ENCODE measurements at places on chromosomes 16 and 17.

GRCh38 chr16:51813609-51814008, 662.5 kb upstream of the SALL1 start:
- no peak for DNase-seq

GRCh38 chr16:19014461-19014860, 30.7 kb downstream of the TMC7 start:
- peak; percentile 5 for DNase-seq

DNA sequence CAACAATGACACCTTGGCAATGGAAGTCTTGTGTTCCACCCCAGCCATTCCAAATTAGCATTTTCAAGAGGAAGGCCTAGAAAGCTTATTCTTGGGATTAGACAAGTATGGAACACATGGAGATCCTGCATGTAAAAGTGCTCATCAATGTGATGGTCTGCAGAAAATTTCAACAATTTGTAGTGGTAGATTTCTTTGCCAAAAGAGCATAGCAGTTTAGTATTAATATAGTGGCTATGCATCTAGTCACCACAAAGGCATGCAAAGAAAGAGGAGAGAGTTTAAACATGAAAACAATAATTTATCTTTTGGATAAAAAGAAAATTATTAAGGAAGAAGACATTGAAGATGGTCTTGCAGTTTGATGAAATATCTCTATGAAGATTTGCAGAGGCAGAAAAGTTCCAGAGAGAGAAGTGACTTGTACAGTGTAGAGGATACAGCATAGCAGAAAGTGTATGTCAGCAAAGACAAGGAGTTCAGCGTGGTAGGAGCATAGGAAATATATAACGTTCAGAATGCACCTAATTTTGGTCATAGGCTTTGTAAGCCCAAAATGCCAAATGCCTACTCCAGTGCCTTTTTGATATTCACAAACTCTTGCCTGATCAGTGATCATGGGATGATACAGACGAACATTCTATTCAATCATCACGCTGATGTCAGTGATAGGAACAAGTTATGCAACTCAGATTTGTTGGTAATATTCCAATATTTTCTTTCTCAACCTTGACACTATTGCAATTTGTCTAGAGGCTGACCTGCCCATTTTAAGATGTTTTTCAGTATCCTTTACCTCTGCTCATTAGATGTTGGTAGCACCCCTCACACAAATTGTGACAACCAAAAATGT, 727.9 kb upstream of the SOX9 start:
- peak; percentile 52 for DNase-seq

- peak; percentile 26 for DNase-seq
Observed at GRCh38 chr17:61393550-61393903, 6.1 kb upstream of the TBX2 start.

DNA sequence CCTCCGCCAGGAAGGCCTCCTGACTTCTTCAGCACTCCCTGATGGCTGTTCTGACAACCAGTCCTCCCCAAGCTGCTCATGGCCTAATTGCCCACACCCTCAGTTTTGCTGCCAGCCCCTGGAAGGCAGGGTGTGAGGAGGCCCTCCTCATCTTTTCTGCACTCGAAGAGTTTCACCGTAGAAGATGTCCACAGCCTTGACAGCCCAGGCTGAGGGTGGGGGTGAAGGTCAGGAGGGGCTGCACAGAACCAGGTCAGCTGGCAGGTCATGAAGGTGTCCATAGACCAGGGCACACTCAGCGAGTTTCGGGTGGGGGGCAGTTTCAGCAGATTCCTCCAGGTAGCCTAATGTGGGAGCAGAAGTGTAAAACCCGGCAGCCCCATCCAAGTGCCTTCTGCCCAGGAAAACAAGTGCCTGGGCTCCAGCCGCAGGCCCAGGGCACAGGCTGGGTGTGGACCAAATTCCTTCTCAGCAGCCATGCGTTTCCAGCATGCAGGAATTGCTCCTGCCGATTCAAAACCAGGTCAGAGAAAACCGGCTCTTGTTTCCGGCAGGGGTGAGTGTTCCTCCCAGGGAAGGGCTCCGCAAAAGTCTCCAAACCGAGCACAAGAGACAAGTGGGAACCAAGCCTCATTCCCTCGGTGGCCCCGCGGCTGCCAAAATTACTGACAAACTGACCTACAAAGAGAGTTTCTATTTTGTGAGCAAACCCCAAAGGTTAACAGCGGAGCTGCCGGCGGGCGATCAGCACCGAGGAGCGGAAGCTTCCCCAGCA, 228.8 kb downstream of the C16orf78 start:
- DNase-seq: no peak

- DNase-seq: no peak
Observed at GRCh38 chr16:66847533-66848067, 3.4 kb downstream of the CA7 start.

DNA sequence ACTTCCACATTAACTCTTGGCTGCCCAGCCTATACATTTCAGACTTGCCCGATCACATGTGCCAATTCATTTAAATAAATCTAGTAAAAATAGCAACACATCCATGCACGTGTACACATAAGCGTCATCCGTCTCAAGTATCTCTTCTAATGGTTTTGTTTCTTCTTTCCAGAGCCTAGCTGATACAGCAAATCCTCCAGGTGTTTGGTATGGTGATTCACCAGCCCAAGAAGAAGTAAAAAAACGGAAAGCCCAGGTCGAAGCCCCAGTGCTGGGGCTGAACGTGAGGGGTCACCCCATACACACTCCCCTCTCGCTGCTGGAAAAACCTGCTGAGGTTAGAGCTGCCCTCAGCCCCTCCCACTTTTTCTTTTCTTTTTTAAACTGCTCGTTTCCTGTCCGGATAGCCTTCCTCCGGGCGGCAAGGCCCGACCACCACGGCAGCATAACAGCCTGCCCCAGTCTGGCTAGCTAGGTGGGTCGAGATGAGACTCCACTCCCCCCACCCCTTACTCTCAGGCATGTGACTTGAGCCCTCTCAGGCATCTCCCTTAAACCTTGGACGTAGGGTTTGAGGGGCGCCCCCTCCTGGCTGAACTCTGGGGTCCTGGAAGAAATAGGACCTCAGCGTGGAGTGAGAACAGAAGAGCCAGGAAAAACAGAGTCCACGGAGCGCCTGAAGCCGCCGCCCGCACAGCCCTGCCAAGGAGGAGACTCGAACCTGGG, 13.9 kb upstream of the OR1F1 start:
- DNase-seq: no peak

DNA sequence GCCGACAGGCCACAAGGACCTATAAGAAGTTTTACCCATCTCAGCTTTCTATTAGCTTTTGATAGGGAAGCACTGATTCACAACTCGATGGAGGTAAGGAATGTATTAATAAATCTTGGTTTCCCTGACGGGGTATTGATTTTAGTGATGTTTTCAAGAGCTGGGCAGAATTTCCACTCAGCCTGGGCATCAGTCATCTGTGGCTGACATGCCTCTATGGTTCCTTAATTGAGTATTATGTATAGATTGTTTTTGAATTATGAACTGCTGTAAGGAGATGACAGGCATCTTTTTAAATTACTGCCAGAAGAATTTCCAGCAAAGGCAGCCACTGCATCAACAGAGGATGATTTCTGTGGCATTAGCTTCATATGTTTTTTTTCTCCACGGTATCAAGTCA, 128.6 kb downstream of the CPPED1 start:
- no peak for DNase-seq

DNA sequence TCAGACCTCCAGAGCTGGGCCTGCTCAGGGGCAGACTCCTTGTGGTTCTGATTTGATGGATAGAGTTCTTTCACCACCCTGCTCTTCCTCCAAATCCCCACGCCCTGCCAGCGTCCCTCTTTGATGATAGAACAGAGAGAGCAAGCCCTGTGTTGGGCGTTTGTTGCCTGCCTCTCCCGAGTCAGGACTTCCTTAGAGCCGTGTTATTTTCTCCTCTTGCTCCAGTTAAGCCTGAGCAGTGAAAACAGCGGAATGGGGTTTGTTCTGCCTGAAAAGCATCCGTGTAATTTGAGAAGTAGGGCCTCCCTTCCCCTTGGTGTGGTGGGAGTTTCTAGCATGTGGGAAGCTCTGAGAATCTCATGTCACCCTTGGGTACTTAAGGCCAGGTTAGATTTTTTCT, 22.1 kb downstream of the TMEM94 start:
- DNase-seq: no peak

DNA sequence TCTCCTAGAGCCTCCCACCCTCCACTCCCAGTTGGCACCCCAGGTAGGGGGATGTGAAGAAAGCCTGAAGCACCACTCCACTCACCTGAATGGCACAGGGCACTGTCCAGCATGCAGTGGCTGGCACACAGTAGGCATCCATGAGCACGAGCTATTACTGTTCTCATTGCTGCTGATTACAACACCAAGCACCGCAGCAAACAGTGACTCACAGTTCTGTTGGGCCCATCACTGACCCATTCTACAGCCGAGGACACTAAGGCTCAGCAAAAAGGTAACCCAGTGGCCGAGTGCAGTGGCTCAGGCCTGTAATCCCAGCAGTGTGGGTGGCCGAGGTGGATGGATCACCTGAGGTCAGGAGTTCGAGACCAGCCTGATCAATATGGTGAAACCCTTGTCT, 2.7 kb downstream of the ZSCAN10 start:
- no peak for DNase-seq

- DNase-seq: no peak
Observed at GRCh38 chr16:66278604-66279262, 87.8 kb upstream of the CDH5 start.

- peak; percentile 70 for DNase-seq
Observed at GRCh38 chr17:81967533-81968395, 6.8 kb upstream of the NOTUM start.

DNA sequence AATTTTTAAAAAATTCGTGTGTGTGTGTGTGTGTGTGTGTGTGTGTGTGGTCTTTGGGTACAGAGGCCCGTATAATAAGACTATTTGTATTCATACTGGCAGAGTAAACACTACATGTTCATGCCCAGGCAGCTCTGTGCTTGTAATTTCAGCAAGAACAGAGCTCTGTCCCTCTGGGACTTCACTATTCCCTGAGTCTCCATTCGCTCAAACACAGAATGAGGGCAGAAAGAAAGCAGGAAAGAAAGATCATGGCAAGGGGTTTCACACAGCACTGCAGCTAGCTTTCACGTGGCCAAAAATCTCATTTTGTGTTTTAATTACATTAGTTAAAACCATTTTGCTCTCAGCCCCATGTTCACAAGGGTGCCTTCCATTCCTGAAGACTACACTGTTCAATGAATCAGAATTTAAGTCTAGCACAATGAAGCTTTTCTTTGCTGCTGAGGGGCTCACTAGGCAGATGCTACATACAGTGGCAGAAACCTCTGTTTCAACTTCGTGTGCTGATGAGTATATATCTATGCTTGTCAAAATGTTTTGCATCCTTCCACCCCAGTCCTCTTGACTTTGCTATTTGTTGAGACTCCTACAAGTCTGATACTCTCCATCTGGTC, 198.4 kb upstream of the C17orf78 start:
- DNase-seq: no peak

- DNase-seq: no peak
Observed at GRCh38 chr17:74235040-74235581, 21.7 kb downstream of the TTYH2 start.

- DNase-seq: peak; percentile 96
Observed at GRCh38 chr17:79951361-79952264, 84.1 kb downstream of the TBC1D16 start.

GRCh38 chr17:47713980-47714700, 18.9 kb upstream of the TBX21 start:
- DNase-seq: no peak

- peak; percentile 51 for DNase-seq
Observed at GRCh38 chr17:35373984-35374765, 754 bp upstream of the SLFN11 start.

- DNase-seq: peak; percentile 72
Observed at GRCh38 chr16:27762441-27762840, 212.5 kb downstream of the KATNIP start.

- DNase-seq: peak; percentile 15
Observed at GRCh38 chr16:19884611-19885450, at the start of gene GPRC5B. GPRC5B (minus strand) TSS chr16:19884848; CDS start chr16:19872845, 12,003 bp downstream.

DNA sequence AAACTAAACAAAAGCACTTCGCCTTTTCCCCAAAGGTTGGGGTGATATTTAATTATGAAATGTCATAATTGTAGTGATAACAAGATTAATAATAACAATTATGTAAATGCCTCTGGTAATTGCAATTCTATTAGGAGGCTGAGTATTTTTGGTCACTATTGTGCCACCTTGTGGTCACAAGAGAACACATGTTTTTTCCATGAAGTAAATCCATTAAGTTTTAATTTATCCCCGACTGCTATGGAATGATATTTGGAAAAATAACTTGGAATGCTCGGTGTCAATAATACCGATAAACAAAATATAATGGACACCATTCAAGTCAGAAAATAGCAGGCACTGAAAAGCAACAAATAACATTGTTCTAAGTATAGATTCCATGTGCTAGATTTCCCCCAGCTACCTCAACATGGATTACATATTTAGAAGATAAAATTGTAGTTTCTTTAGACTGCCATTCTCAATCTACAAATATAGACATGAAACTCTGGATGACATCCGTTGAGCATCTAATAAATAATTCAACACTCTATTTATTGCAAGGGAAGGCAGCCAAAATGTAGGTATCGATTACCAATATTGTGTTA, 25.0 kb upstream of the KCNJ2 start:
- DNase-seq: peak; percentile 35

DNA sequence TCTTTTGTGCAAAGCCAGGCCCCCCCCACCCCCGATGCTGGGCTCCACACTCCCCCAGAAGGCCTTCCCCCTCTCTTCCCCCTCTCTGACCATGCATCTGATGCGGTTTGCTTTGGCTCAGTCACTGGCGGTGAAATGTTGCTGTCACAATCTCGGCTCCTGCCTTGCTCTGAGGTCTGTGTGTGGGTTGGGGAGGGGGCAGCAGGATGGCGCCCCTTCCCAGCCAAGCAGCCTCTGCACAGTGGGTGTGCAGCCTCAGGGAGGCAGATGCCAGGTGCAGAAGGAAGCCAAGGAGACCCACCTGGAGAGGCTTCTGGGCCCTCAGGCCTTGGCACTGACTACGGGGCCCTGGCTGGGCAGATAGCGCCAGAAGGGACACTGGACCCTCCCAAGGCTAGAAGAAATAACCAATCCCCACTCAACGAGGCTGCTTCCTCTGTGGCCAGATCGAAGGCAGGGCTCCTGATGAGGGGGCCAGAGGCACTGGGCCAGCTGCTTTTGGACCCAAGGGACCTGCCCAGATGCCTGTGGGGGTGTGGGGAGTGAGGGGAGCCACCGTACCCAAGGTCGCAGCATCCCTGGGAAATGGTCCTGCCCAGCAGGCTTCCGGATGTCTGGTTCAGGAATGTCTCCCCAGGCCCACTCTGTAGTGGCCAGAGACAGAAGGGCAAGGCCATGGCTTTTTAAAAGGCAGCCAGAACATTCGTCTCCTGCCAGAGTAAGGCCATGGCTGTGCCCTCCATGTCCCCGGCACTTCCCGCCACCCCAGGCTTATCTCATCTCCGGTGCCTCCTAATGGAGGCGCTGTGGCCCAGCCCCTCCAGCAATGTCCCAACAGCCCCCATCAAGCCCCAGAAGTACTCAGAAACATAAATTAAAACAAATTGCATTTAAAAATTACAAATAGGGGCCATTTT, 43.4 kb upstream of the SLC38A10 start:
- no peak for DNase-seq

- no peak for DNase-seq
Observed at GRCh38 chr17:75487351-75488070, 27.8 kb downstream of the CASKIN2 start.

- peak; percentile 84 for DNase-seq
Observed at GRCh38 chr17:28725166-28725659, 820 bp downstream of the TLCD1 start.

- no peak for DNase-seq
Observed at GRCh38 chr17:798246-798645, 16.1 kb downstream of the MRM3 start.

Measured in amniotic epithelial cell (primary cell).